ENCODE measurements at places on chromosomes 4 and X.
A peak's percentile ranks its signal among the peaks of the same experiment; 100 is the strongest.

DNA sequence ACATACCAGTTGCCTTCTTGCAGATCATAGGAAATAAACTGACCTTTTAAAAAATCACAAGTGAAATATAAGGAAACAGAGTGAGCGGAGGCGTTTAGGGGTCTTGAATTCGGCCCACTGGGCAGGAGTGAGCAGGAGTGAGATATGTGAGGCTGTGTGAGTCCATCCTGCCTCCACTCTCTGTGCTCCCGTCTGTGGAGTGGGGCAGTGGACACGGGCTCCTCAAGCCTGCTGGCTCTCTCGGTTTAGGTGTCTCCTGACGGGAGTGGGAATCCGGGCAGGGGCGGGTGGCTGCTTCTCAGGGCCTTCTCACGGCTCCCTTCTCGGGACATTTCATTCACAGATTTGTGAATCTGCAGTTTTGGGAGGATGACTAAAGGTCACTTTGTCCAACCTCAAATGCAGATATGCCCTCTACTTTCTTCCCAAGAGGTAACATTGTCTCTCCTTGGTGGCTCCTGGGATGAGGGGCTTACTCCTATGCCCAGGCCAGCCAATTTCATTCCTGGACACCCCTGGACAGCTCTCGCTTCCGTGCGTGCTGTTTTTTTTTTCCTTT, 27.6 kb downstream of the CYTL1 start:
- DNase-seq, result no peak

DNA sequence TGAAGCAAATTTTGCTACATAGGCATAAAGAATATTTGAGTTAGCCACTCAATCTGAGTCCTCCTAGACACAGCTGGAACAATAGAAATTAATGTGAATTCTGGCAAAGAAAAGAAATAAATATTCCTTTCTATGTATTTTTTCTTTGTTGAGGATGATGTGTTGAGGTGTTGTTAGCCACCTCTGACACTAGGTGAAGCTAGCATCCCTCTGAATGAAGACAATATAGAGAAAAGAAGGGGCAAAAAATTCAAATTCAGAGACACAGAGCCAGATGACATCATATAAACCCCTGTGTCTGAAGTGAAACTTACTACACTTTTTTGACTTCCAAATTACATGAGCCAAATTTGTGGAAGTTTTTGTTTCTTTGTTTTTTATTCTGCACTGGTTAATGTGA, 34.6 kb upstream of the TMPRSS11D start:
- no peak for DNase-seq

GRCh38 chr4:93334003-93334402, 494.6 kb upstream of the ATOH1 start:
- DNase-seq, result no peak

DNA sequence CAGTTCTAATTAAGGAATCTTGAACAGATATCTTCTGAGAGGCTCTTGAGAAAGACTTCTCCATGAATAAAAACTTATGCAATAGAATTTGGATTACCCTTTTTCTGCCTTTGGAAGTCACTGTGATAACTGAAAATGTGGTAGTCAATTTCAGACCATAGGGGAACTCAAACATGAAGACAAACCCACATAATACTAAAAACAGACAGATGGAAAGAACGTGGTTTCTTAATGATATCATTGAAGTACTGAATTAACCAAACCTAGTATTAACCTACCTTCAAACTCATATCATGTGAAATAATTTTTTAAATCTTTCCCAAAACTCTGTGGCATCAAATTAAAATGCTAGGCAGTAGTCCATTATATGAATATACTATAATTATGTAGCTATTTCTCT, 153.5 kb downstream of the CAMK2D start:
- DNase-seq, result no peak

DNA sequence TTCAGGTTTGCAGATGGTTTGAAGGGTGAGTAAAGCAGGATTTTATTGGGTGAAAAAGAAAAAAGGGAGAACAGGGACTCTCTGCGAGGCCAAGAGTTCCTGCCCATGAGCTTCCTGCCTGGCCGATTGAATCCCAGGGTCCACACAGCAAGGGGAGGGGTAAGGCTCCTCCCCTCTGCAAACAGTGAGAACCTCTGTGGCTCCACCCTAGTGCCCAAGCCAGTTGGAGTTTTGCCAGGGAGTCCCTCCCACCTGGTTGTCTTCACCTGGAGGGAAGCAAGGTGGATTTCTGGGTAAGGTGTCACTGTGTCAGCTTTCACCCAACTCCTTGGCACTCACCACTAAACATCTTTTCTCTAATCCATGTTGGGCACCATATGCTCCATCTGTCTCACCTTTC, 70.9 kb downstream of the PDHA2 start:
- peak; percentile 49 for DNase-seq

DNA sequence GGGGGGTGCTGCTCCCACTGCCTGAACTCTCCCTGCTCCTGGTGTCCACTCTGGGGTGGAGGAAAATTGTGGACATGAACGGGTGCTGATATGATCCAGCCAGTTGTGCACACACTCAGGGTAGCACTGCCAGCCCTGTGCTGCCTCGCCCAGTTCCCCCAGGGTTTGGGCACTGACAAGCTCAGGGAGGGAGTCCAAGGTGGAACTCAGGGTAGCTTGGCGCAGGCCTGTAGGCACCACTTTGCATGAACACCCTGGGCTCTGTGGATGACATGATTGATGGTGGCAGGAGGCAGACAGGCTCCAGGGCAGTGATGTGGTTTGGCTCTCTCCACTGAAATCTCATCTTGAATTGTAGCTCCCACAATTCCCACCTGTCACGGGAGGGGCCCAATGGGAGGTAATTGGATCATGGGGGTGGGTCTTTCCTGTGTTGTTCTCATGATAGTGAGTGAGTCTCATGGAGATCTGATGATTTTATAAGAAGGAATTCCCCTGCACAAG, 572.0 kb upstream of the PABPC4L start:
- no peak for DNase-seq
